ENCODE measurements at places on chromosomes 6 and 20.

GRCh38 chr6:35305117-35305516 is 7.5 kb downstream of the DEF6 start:
- no peak for DNase-seq

- no peak for DNase-seq
Observed at GRCh38 chr6:42025845-42026243, 24.5 kb upstream of the TAF8 start.

- no peak for DNase-seq
Observed at GRCh38 chr20:42150230-42150629, 532.1 kb upstream of the CHD6 start.

GRCh38 chr20:5731753-5732366 is 18.3 kb upstream of the SHLD1 start:
- DNase-seq, result no peak

DNA sequence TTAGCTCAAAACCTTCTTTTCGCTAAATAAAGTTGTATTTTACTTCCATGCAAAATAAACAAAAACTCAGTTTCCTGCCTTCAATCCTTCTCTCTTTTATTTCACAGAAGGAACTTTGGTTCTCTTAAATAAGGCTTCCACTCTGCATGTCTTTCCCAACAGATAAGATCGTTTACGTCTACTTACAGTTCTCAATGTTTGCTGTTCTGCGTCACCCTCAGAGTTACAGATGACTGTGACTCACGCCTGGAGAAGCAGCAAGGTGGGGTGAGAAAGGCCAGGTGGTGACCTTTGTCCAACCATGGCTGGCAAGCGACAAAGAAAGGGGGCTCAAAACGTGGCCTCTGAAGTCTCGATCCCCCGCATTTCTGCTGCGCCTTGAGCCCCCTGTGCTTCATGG is 51.4 kb upstream of the RPS6KA2 start:
- no peak for DNase-seq

GRCh38 chr20:64100566-64100888 is 6.8 kb downstream of the NPBWR2 start:
- DNase-seq, result no peak

DNA sequence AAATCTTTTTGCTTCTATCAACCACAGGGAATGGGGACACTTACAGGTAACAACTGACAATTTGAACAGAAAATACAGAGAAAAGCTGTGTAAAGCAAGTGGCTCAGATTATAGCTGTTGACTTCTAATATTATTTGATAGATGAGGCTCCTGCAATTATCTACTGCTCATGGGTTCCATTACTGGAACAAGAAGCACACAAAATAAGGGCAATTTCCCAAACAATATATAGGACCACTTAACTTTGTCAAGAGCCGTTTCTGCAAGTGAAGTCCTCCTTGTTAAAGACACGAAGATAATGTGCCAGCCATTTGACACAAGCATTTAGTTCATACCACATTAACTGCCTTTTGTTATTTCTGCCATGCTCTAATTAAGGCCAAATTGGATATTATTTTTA is 315.5 kb upstream of the ARID1B start:
- DNase-seq, result no peak

- no peak for DNase-seq
Observed at GRCh38 chr20:14984305-14984704, 646.9 kb upstream of the FLRT3 start.

DNA sequence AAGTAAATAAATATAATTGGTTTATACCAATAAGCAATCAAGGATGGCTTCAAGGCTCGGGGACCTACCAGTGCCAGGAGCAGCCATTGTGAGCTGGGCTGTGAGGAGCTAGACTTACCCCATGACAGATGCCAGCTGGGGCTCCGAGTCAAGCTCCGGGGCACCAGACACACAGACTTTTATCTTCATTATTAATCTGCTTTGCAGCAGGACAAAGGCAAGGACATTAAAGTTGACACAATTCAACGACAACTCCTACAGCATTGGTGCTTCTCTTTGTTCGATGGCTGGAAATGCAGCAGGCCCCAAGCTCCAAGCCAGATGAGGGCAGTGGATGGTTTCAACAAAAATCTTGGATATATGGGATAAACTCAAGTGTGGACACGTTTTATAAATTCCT is 68.3 kb downstream of the CD24 start:
- no peak for DNase-seq

GRCh38 chr6:160133441-160134336 is 12.1 kb downstream of the SLC22A1 start:
- no peak for DNase-seq

DNA sequence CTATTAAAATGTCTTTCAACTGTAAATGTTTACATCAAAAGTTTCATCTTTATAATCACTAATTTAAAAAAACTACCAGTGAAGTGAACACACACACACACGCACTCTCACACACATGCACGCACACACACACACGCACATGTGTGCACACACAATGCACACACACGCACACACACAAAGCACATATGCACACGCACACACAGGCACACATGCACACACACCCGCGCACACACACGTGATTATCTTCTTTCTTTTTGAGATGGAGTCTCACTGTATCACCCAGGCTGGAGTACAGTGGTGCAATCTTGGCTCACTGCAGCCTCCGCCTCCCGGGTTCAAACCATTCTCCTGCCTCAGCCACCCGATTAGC is 80.0 kb upstream of the FRMD1 start:
- DNase-seq, result no peak

Data from GM20000 (cell line).